HFFc6 (cell line): ENCODE measurements at places on chromosomes 6 and 20.
A peak's percentile ranks its signal among the peaks of the same experiment; 100 is the strongest.

DNA sequence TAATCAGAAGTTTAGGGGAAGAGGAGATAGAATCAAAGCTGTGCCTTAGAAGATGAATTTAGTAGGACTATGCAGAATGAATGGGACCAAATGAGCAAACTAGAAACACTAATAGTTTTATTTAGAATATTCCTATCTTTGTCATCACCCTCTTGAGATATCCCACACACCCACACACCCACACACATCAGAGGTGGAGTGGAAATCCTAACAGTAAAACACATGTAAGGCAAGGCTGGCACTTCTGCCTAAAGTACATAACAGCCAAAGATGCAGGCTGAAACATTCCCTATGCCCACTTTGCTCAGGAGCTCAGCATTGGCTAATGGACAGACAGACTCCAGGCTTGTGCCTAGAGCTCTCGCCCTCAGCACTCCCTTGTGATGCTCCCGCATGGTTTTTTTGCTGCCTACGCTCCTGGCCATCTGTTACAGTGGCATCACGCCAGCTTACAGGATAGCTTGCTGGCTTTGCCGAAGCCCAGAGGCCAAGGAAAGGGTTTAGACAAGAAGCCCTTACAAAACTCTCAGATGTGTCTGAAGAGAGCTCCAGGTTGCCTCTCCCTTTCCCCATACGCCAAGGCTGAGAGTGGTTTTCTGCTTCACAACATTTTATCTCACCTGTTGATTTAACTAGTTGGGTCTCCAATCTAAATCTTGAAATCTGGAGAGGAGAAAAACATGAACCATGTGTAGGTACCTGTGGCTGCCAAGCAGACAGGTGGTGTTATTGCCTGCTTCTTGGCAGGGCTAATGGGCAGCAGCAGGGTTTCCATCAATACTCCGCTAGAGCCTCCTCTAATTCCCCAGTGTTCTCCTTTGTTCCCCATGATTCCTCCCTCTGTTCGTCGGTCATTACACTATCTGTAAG, 282.6 kb upstream of the ID4 start:
- no peak for DNase-seq

GRCh38 chr20:38164069-38164468, 1.0 kb downstream of the TGM2 start:
- DNase-seq, result no peak

GRCh38 chr20:22339091-22339881, 245.1 kb downstream of the FOXA2 start:
- peak; percentile 31 for DNase-seq

GRCh38 chr20:24747010-24747712, 201.9 kb upstream of the CST7 start:
- no peak for DNase-seq

DNA sequence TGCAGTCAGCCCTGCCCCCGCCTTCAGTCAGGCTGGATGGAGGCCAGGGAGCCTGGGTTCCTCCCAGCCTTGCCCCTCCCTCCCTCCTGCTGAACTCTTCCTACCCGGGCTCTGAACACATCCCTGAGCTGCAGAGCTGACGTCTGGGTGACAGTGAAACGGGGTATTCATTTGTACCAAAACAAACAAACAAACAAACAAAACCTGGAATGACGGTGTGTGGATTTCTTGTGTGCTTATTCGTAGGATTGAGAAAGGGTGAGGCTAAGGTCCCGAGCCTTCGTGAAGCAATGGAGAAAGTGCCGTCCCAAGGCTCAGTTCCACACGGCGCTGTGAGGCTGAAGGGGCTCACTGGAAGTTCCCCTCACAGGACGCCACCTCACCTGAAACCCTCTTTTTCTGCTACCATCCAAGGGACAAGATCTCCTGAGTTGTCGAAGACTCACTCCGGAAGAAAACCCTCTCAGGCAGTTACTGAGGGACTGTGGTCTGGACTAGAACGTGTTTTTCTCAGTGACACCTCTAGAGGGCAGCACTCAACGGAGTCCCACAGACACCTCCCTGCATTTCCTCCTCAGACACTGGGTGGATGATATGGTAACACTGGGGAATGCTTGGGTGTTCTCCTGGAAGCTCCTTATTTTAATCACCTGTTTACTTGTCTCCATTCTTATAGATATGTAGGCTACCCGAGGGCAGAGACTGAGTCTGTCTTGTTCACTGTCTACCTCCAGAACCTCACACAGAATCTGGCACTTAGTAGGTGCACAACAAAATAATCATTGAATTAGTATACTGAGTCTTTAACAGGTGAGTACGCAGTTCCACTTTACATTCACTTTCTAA, 27.3 kb downstream of the GSTA3 start:
- peak; percentile 74 for DNase-seq

GRCh38 chr6:52325695-52326471, 36.1 kb upstream of the PAQR8 start:
- DNase-seq, result no peak

GRCh38 chr6:159062564-159062945, 17.8 kb upstream of the TAGAP start:
- DNase-seq, result no peak

- DNase-seq, result peak; percentile 26
These were observed 919.6 kb downstream of the KIF16B start for GRCh38 chr20:15653396-15654207.

GRCh38 chr20:51400051-51400926, 142.2 kb downstream of the NFATC2 start:
- no peak for DNase-seq

DNA sequence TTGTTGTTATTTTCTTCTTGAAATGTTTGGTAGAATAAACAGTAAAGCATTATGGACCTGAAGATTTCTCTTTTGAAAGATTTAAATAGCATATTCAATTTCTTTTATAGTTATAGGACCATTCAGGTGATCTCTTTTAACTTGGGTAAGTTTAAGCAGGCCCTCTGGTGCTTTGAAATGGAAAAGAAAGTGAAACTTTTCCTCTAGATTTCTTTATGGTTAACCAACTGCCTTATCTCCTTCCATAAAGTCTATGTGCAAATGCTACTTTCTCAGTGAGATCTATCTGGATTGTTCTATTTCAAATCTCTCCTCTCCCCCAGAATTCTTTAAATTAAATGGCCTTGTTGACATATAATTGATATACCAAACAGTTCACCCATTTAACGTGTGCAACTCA, 54.0 kb downstream of the PHACTR2 start:
- DNase-seq, result no peak

DNA sequence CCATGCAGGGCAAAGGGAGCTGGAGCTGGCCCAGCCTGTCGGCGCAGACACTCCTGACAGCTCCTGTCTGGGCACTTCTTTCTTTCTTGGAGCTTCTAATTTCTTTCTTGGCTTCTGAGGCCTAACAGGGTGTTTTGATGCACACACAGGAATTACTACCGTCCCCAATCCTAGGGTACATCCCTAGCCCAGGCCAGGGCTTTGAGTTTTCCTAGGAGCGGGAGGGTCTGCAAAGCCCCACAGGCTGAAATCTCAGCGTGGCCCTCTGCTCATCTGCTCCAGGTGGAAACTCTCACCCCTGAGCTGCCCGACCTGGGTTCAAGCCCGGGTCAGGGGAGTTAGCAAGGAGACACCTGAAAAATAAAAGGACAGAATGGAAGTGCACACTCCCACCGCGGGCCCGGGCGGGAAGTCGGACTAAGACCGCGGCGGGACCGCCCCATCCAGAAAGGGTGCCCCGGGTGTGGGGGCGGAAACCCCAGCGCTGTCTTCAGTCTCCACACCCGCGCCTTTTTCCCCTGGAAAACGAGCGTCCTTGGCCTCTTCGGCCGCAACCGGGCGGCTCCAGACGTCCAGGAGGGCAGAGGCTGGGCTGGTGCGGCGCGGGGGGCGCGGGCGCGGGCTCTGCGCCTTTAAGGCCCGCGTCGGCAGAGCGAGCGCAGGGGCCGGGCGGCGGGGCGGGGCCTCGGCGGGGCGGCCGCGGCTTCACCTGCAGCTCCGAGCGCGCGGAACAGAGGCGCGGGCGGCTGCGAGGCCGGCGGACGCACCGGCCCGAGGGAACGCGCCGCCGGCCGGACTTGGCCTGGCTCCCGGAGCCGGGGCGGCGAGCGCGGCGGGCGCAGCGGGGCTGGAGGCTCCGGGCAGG, at the start of gene CDH4:
TSS of gene CDH4 (plus strand) at position 733 of the 865 bp plus-strand sequence.
- no peak for DNase-seq

- DNase-seq, result no peak
These were observed 14.4 kb downstream of the ARMC2 start for GRCh38 chr6:108862479-108863191.

DNA sequence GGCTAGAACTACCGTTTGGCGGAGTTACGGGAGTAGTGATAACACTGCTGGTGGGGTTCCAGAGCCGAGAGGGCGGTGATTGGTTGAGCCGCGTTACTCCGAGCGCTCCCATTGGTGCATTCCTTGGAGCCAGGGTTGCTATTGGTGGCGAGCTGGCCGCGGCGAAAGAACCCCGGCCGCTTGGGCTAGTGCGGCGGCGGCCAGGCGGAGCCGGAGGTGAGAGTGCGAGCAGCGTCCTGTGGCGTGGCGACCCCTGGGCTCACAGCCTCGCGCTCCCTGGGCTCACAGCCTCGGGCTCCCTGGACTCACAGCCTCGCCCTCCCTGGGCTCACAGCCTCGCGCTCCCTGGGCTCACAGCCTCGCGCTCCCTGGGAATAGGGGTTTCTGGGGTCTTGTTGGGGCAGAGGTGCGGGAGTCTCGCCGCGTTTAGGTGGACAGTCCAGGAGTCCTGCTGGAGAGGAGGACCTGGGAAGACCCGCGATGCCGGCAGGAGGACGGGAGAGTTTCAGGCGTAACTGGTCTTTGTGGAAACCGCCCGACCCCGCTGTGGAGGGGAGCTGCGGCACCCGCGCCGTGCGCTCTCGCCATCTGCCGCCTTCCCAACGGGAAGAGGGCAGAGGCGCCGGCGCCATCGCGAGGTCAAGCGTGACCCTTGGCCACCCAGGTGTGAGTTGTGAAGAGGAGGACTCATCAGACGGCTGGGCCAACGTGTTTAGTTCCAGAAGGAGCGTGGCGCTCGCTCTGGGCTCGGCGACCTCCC, 12.2 kb downstream of the PRDM13 start:
- DNase-seq, result no peak

- no peak for DNase-seq
These were observed 239.6 kb downstream of the TFAP2C start for GRCh38 chr20:56868746-56869145.

DNA sequence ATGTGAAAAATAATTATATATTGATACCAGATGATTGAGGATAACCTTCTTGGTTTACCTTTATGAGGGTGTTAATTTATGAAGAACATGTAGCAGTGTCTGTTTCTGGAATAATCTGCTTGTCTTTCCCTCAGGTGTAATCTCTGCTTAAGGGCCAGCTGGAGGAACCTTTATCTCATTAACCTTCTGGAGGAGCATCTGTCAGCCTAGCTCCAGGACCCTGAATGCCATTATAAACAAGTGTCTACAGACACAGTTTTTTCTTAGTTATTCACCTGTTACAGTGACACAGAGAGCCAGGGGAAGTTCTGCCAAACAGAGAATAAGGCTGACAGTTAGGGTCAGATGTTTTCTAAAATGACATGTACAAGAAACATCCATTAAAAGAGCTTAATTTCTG, at the start of gene IMPG1:
TSS of gene IMPG1 (minus strand) at position 101 of the 400 bp plus-strand sequence. CDS start 174 bp downstream, outside the sequence.
- DNase-seq, result no peak

DNA sequence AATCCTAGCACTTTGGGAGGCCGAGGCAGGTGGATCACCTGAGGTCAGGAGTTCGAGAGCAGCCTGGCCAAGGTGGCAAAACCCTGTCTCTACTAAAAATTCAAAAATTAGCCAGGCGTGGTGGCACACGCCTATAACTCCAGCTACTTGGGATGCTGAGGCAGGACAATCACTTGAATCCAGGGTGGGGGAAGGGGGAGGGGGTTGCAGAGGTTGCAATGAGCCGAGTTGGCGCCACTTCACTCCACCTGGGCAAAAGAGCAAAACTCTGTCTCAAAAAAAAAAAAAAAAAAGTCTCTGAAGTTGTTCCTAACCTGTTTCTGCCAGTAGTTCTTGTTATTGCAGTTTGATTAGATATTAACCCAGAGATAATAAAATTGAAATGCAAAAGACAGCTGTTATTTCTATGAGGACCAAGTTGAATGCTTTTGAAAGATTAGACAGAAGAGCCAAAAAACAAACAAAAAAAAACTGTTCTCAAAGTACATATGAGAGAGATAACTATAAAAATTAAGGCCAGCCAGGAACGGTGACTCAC, 22.6 kb downstream of the PIGU start:
- no peak for DNase-seq

DNA sequence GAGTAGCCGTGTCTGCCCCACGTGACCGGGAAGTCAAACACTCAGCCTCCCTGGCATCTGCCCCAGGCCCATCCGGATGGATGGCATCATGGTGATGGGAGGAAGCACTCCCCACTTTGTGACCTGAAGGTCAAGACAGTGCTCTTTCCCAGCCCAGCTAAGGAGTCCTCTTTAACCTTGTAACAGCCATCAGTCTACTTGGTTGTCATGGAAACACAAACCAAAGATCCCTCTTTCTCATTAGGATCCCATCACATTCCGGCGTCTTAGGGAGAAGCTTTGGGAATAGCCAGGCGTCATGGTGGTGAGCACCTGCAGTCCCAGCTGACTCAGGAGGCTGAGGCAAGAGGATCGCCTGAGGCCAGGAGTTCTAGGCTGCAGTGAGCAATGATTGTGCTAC, 90.9 kb upstream of the FOXC1 start:
- DNase-seq, result no peak

- no peak for DNase-seq
These were observed 1.6 kb downstream of the HLA-DQB1 start for GRCh38 chr6:32664827-32665362.

DNA sequence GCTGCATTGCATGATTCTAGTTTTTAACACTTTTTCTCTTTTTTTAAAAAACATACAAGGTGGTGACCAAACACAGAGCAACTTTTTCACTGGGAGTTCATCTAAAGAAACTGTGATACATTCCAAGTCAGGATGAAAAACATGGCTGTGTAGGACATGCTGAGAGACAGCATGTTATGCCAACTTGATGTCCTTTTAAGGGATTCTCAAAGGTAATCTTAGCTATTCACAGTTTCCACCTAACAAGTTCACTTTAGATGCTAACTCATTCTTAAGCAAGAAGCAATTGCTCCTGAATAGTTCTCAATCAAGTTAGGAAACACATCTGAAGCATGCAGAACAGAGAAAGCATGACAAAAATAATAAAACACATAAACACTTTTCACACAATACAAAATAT, 3.3 kb downstream of the ASCC3 start:
- DNase-seq, result no peak

- DNase-seq, result no peak
These were observed 43.9 kb downstream of the IL20RA start for GRCh38 chr6:137000825-137001224.

GRCh38 chr6:62280099-62280498, 5.9 kb downstream of the KHDRBS2 start:
- no peak for DNase-seq

DNA sequence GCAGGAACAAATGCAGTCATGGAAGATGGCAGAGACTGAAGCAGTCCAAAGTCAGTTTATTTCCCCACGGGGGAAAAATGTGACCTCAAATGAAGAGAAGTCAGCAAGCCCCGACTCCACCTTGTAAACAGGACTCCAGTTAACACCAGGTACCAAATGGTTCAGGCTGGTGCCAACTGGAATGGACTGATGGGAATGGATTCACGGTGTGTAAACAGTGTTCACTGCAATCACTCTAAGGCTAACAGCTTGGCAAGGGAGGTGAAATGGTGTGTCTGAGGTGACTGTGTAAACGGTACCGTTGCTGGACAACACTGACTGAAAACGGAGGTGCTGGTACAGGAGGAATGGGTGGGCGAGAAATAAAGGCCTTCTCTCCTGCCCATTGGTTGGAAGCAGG, 12.0 kb downstream of the PLAGL2 start:
- DNase-seq, result no peak

- DNase-seq, result peak; percentile 83
These were observed 8.9 kb downstream of the UTRN start for GRCh38 chr6:144294016-144294415.
